ENCODE measurements at places on chromosomes 4 and X.

GRCh38 chr4:60201052-60201673 is 999.0 kb upstream of the ADGRL3 start:
- no peak for DNase-seq

DNA sequence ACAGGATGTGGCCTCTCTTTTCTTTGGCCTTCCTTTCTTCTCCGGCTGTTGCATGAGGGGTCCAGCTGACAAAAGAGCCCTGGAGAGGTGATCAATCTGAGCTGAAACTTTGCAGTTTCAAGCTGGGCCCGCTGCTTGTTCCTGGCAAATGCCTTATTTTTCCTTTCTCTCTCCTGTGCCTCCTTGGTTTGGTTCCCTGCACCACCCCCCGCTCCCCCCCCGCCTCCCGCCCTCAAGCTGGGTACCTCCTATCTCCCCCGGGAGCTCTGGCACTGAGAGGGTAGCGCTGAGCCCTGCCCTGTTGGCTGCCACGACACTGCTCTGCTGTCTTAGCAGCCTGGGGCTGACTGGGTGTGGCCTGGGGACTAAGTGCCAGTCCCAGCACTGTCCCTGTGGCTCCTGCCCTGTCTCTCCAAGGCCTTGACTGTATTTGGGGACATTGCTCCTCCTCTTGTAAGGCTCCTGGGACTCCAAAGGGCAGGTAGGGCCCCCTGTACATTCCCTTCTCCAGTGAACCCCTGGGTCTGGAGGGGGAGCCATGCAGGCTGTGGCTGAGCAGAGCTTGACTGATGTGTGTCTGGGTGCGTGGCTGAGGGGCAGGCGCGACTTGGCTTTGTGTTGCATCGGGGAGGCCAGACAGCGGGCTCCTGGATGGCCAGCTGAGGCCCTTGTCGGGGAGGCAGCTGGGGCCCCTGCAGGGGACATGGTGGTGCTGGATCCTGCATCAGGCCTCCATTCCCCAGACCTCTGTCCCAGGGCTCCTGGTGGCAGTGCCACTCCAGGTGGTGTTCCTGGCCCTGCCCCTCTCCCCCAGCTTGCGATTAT is 1.1 kb downstream of the PLXNA3 start:
- no peak for DNase-seq

DNA sequence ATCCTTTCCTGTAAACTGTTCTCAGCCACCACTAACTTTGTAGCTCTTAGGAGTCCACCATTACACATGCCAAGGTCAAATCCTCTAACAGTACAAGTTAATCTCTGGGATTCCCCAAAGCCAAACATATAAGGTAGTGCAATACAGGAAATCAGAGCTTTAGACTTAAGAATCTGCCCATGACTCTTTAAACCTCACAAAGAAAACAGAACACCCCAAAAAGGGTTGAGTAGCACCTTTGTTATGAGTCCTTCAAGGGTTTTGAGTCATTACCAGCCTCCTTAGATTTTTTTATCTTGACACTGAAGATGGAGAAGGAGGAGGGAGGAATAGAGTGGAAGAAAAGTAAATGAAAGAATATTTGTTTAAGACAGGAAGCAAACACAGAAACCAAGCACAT is 243.9 kb upstream of the SPANXN1 start:
- no peak for DNase-seq

GRCh38 chr4:15658136-15658770 is 3.1 kb upstream of the FBXL5 start:
- no peak for DNase-seq

GRCh38 chrX:7139202-7140081 is 8.1 kb upstream of the STS start:
- DNase-seq = no peak

- DNase-seq = no peak
Measured at GRCh38 chr4:13483768-13484121, 395 bp downstream of the RAB28 start.

GRCh38 chr4:41258783-41259182 is 2.1 kb downstream of the UCHL1 start:
- DNase-seq = no peak

GRCh38 chr4:55397520-55398321 is 2.0 kb downstream of the TMEM165 start:
- no peak for DNase-seq

DNA sequence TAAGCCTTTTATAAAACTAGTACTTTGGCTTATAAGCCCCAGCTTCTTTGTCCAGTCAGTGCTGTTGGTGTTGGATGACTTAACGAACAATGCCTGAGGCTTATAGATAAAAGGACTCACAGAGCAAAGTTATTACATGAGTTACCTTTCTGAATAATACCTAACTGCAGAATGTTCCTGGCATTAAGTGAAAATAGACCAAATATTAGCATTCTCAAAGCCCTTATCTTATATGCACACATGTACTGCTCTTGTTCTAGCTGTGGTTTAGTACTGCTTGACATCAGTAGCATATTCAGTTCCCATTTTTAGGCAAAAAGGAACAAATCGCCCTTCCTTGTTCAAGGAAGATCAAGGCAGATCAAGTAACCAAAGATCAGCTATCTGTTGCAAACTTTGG is 131.6 kb downstream of the ZNF330 start:
- no peak for DNase-seq

DNA sequence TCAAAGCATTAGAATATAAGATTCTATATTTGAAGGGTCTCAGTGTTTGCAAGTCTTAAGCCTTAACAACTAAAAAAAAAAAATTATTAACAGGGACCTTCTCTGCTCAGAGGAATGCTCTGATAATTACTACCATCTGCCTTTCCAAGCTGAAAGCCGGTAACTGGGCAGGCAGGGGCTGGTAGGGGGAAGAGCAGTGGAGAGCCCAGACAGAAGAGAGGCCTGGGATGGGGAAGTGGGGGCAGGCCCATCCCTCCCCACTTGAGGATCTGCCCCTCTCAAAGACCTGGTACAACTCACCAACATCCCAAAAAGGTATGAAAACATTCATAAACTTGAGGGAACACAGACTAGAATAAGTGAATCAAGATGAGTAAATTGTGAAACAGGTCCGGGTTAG is 113.9 kb downstream of the QDPR start:
- DNase-seq = no peak

- DNase-seq = no peak
Measured at GRCh38 chr4:26737385-26737784, 123.3 kb upstream of the STIM2 start.

DNA sequence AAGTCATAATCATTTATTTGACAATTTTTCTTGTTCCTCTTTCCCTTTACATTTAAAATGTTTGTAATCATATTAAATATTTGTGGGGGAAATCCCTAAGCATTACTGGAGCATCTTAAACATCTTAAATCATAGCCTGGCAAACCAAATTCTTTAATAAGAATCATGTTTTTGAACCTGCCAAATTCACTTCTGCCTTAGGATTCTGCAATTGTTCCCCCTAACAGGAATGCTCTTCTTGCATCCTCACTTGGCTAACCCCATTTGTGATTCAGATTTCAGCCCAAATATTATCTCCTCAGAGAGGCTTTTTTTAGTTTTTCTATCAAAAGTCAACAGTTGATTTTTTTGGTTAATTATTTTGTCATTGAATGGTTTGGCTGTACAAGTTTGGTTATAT is 241.1 kb downstream of the MAPK10 start:
- DNase-seq = no peak

GRCh38 chr4:185508181-185508580 is 27.1 kb downstream of the PDLIM3 start:
- no peak for DNase-seq

- DNase-seq = no peak
Measured at GRCh38 chr4:74670583-74670982, 123.7 kb downstream of the BTC start.

- DNase-seq = no peak
Measured at GRCh38 chr4:153260132-153260531, 55.9 kb downstream of the TRIM2 start.

DNA sequence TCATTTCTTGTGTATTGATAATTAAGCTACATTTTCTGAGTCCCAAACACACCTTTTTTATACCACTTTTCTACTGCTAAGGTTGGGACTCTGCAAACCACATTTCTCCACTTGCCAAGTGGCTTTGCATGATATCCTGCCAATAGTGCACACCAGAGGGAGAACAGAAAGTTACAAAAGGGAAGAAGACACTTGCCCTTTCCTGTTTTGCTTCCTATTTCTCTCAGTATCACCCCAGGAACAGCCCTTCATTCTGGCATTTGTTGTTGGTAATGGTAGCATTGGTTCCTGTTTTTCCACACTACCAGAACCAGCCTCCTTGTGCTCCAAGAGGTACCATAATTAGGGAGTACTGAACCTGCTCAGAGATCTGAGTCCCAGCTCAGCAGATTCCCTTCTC is 87.1 kb downstream of the HDX start:
- DNase-seq = no peak

Measured in stimulated activated CD8-positive, alpha-beta memory T cell treated with anti-CD3 and anti-CD28 coated beads, Interleukin-15, amount 100 ng/mL, for 24 hours (primary cell).